ENCODE measurements at places on chromosomes 6 and 20.
A peak's percentile ranks its signal among the peaks of the same experiment; 100 is the strongest.

DNA sequence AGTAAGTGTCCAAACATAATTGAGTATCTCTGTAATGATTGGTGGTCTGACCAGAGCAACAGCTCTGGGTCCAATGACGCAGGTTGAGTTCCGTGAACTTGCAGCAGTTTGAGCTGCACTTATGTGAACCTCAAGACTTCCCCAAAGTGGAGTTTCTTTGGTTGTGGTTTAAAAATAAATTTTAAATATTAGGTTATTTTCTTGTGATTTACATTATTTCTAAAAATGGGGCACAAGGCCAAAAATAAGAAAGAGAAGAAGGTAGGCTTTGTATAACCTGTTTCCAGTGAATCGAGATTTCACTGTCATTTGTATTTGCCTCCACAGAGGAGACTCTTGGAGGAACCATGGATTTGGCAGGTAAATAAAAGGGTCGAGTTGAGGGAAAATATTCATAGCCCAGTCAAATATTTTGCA lies 166.4 kb upstream of the ZNF217 start:
- DNase-seq: no peak

GRCh38 chr6:127114214-127114760 lies 4.2 kb upstream of the RSPO3 start:
- no peak for DNase-seq

- DNase-seq: no peak
These were observed 697 bp upstream of the CEP43 start for GRCh38 chr6:166998256-166999144.

DNA sequence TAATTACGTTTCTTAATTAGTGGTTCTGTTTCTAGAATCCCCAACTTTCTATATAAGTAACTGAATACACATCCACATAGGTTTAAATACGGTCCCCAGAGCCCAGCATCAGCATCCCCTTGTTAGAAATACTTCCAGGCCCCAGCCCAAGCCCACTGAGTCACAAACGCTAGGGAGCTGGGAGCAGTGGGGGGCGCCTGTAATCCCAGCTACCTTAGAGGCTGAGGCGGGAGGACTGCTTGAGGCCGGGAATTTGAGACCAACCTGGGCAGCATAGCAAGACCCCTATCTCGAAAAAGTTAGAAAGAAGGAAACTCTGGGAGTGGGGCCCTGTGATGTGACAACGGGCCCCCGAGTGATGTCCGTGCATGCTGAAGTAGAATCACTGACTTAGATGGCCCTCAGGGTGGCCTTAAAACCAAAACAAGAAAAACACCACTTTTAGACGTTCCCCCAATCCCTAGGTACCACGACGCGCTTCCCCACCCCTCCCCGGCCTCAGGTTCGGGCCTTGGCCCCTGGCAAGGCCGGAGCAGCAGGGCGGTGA lies 1.3 kb upstream of the PPP1R3G start:
- no peak for DNase-seq

GRCh38 chr20:63957690-63958441 lies 1.6 kb upstream of the UCKL1 start:
- DNase-seq: no peak

GRCh38 chr6:81515562-81516453 lies 236.7 kb downstream of the TENT5A start:
- no peak for DNase-seq

DNA sequence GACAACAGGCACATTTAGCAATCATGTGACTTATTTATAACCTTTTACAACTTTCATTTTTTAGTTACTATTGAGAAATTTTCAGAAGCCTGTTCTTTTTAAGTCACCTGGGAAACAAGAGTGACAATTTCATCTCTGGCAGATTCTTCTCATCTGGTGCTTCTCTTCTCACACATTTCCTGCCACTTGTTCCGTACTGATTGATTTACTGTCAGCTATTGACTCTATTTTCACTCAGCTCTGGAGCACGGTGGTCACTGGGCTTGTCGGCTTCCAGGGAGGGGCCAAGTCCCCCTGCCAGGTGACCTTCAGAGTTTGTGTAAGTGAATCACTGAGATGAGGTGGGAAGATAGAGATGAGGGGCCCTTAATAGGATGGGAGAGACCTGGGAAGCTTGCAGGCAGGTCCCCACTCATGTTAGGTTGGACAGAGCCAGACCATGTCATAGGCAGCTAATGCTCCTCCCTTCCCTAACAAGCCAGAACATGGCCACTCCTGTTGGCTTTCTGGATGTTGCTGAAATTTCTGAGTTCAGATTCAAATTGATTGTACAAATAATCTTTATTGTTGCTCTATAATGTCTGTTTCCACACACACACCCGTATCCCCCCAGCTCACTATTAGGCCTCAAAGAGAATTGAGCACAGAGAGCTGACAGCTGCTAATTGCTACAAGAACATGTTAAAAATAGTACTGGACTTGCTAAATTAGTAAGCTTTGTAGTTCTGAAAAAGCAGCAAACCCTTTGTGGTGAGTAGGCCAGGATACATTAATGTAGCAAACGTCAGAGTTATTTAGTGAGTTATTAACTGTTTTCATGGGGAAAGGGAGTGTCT lies 13.3 kb downstream of the DUSP22 start:
- no peak for DNase-seq

GRCh38 chr20:48831718-48832404 lies 4.1 kb upstream of the PREX1 start:
- DNase-seq: peak; percentile 71

DNA sequence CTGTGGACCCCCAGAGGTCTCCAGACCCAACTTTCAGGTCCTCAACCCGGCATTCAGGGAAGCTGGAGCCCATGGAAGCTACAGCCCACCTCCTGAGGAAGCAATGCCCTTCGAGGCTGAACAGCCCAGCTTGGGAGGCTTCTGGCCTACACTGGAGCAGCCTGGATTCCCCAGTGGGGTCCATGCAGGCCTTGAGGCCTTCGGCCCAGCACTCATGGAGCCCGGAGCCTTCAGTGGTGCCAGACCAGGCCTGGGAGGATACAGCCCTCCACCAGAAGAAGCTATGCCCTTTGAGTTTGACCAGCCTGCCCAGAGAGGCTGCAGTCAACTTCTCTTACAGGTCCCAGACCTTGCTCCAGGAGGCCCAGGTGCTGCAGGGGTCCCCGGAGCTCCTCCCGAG lies 950 bp downstream of the GNAS start:
- DNase-seq: no peak

- no peak for DNase-seq
These were observed 129.2 kb downstream of the PDSS2 start for GRCh38 chr6:107330168-107330567.

GRCh38 chr6:32895006-32895345 lies 41.0 kb downstream of the PSMB9 start:
- no peak for DNase-seq

- no peak for DNase-seq
These were observed 82.8 kb downstream of the CD40 start for GRCh38 chr20:46200582-46201570.

GRCh38 chr20:46255440-46256104 lies 52.7 kb downstream of the CDH22 start:
- peak; percentile 75 for DNase-seq

- no peak for DNase-seq
These were observed 122.6 kb downstream of the PRND start for GRCh38 chr20:4844325-4844724.

DNA sequence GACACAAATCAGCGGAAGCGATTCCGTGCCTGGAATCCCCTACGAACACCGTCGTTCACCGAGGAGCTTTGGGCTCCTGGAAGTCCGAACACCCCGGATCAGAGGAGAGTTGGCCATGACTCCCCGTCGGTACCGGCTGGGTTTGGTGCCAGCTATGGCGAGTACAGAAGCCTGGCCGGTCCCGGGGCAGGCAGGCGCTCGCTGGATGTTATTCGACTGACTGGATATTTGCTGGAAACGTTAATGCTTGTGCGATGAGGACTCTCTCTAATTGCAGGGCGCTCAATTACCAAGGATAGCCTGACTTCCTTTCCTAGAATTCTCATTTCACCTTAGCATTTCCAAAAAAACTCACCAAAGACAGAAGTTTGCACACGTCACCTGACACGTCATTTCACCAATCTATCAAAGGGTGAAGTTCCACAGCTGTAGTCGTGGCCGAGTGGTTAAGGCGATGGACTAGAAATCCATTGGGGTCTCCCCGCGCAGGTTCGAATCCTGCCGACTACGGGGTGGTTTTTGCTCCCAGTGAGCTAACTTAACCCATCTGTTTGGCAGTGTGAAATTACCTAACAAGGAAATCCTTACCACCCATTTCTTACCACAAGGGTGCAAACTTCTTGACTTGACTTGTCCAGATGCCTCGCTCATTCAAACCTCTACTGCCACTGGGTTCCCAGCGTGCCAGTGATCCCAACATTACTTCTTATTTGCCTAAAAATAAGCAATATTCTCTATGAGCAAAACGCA lies 22.7 kb upstream of the ZNF184 start:
- peak; percentile 83 for DNase-seq

GRCh38 chr20:61935926-61936700 lies 129.6 kb downstream of the TAF4 start:
- DNase-seq: no peak

DNA sequence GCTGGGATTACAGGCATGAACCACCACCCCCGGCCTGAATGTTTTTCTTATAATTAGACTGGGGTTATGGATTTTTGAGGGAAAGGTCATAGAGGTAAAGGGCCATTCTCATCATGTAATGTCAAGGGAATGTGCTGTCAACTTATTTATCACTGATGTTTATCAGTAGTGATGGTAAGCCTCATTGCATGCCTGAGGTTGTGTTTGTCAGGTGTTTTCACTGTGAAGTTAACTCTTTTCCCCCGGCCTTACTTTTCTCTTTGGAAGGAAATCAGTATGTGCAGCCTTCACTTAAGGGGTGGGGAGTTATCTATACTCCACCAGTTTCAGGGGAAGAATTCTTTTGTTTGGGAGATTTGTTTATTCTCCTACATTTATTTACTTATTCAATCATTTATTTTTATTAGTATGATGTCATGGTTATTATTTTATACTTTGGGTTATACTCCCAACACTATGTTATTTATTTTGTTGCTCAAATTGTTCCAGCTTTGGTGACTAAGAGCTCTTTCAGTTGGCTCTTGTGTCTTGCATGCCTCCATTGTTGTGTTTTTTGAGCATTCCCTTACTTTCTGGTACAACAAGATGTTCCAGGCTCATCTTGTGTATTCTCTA lies 2.8 kb upstream of the SLC17A5 start:
- no peak for DNase-seq

DNA sequence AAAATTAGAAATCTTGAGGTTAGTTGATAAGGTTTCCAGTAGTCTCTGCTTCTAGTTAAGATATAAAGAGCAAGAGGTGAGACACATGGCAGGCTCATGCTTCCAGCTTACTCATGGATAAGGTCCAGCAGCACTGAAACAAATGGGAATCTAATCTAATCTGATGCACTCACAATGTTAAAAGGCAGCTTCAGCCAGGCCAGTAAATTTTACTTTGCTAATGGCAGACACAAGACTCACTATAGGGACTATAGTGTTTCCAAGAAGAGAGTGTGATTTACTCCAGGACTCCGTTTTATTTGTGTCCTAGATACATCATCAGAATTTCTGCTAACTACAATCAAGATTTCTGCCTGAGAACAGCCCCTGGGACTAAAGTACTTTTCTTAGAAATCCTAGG lies 324.8 kb downstream of the SMOC2 start:
- DNase-seq: no peak

GRCh38 chr6:39614393-39614950 lies 110.7 kb downstream of the KIF6 start:
- no peak for DNase-seq

- no peak for DNase-seq
These were observed 5.9 kb downstream of the ULBP1 start for GRCh38 chr6:149969635-149970034.

DNA sequence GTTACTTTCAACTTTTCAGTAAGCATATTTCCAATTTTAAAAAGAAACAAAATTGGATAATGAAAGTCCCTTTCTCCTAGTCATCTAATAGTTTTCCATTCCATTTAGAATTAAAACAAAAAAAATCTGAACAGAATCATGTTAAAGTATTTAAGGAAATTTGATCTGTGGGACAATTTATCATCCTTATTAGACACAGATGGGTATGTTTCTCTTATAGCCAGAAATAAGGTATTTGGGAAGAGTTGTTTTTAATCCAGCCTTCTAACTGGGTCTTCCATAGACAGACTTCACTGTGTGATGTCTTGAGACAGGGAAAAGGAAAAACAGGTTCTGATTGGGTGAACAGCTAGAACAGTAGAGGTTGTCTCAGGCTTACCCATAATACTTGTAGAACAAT lies 39.5 kb upstream of the STXBP5 start:
- DNase-seq: no peak

GRCh38 chr20:25534845-25535244 lies 50.5 kb downstream of the NINL start:
- no peak for DNase-seq

- no peak for DNase-seq
These were observed 136.0 kb upstream of the TOP1 start for GRCh38 chr20:40892642-40893041.

DNA sequence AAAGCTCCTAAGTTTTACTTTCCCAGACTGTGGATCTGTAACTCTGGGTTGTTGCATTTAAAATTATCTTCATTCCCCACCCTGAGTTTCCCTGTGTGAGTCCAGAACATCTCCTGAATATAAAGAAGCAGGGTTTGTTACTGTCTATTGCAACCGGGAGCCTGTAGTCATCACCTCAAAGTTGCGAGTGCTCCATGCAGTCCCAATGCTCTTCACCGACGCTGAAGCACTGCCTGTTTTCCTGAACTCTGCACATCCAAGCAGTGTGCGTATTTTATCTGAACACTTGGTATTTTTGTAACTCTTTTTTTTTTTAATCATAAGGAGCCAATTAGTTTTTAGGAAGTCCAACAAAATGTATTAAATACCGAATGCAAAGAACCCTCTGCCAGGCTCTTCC lies 907 bp upstream of the HLA-B start:
- no peak for DNase-seq

DNA sequence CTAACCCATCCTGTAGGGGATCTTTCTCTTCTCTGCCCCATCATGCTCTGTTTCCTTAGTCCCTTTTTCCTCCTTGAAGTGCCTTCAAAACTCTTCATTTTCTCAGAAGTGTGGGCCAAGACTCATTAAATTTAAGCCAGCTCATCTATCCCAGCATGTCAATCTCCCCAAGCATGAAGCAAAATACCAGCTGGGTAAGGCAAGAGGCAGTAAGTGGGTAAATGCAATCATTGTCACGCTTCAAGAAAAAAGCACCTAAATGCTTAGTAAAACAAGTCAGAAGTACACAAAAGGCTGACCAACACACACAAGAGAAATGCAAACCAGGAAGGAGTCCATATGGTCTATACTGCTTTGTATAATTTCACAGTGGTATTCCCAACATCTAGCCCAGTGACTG lies 61.5 kb downstream of the COL12A1 start:
- no peak for DNase-seq

DNA sequence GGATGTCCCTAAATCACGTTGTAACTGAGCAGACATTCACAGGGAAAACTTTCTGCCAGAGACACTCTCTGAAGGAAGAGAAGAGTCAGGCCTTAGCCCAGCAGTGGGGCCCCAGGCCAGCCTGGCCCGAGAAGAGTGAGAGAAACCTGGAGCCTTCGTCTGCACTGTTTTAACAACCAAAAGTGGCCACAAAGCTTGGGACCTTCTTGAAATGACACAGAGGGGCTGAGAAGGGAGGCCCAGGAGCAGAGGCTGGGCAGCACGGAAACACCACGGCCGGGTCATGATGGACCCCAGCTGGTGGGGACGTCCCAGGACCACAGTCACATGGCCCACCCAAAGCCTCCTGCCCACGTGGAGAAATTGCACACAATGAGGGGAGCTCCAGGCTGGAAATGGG lies 126.8 kb upstream of the THBS2 start:
- no peak for DNase-seq

- no peak for DNase-seq
These were observed 75.7 kb upstream of the CENPW start for GRCh38 chr6:126264265-126264664.

- no peak for DNase-seq
These were observed 407.6 kb upstream of the SOX4 start for GRCh38 chr6:21185861-21186478.
